ENCODE measurements at places on chromosomes 3 and 15. TPM values are rescaled to one million over a fixed set of nuclear protein-coding genes. Genes with fewer than 3 reads are reported as not detected.

Gene DUOX1
- total RNA-seq: not detected

DNA sequence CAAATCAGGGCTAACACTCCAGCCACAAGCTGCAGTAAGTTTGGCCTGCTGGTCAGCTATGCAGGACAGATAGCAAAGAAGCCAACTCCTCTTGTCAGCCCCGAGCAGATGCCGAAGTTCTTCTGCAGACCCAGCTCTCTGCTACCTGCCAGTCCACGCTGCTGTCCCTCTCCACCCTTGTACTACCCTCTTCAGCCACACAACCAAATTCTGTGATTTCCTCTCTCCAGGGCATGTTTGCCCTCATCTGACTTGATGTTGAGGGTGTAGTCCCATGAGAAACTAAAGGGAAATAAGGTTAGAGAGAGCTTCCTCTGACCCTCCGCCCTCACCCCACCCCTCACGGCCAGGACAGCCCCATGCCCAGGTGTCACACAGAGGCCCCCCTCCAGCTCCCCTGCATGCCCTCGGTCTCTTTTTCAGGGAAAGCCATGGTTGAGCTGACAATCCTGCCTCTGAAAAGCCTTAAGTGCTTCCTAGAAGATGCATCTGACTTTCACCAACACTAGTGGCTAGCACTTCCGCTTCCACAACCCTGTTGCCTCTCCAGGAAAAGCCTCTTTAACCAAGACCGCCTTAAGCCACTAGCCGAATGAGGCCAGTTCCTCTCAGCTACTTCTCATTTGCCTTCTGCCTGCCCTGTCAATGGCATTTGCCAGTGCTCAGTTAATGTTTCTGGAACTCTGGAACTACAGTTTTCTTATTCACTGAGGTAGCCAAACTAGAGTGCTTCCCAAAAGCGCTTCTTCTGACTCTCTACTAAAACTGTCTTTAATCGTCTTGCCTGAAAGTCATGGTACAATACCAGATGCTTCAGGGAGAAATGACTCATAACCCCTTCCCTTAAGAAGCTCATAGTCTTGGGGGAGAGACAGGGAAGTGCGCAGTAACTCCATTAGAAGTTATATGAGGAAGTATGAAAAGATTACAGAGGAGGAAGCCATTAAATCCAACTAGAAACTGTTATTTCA is 300.4 kb upstream of the STT3B start:
- peak; percentile 41 for DNase-seq

DNA sequence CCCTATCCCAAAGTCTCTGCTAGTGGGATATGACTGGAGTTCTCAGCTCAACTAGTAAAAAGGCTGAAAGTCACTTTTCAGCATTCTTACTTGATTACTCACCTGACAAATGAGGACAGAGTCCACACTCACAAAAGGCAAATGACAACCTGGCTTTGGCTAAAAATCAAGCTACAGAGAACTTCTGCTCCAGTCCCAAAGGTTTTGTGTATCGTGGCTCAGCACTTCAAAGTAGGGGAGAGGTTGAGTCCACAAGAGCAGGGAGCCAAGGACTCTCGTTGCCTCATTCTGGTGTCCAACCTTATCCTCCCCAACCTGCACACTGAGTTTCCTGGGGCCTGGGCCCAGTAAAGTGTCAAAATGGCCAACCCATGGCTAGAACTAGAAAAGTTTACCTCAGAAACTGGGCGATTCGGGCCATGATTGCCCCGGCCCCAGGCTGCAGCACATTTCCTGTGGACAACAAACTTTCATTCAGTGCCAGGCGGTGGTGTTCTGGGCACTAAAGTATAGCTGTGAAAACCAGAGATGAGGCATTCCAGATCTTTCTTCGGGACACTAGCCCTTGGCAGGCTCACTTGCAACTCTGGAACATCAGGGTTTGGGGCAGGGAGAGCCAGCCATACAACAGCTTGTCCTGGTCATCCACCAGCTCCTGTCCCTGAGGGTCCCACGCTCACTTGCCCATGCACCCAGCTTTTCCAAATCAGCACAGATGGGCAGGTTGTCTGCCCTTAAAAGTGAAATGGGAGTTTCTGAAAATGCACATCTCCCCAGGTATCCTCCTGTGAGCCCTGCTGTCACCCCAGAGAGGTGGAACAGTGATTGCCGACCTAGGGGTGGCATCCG is 3.1 kb downstream of the ACAA1 start:
- DNase-seq: no peak

- DNase-seq: no peak
Observed at GRCh38 chr3:184700759-184701158, 11.1 kb downstream of the MAGEF1 start.

Gene GCHFR
- total RNA-seq: not detected

- peak; percentile 80 for DNase-seq
Observed at GRCh38 chr3:151085227-151085888, at the start of gene MED12L. TSS of gene MED12L (plus strand) at chr3:151085664. CDS start at chr3:151086927, 1,263 bp downstream.

- no peak for DNase-seq
Observed at GRCh38 chr3:58569287-58570001, 7.7 kb downstream of the FAM107A start.

DNA sequence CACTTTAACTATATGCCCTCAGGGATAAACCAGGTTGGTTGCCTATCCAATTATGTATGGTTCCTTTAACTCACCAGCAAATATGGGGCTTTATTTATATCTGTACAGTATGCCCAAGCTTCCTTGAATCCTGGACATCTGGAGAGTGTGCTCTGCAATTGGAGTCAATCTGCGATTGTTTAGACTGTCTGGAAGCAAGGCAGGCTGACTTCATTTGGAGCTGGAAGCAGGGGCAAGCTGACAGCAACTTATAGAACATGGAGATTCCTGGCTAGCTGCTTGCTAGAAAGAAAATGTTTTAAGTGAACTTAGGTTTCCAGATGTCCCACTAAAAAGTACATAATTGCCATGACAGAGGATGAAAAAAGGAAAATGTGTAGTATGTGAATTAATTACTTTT is 63.7 kb upstream of the TPRG1 start:
- no peak for DNase-seq

GRCh38 chr3:130661140-130661891 is 85.3 kb downstream of the PIK3R4 start:
- DNase-seq: no peak

DNA sequence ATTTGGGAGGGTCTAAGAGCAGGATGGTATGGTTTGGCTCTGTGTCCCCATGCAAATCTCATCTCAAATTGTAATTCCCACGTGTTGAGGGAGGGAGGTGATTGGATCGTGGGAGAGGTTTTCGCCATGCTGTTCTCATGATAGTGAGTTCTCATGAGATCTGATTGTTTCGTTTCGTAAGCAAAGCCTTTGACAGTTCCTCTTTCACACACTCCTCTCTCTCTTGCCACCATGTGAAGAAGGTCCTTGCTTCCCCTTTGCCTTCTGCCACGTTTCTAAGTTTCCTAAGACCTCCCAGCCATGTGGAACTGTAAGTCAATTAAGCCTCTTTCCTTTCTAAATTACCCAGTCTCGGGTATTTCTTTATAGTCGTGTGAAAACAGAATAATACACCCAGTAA is 553.7 kb downstream of the TAFA4 start:
- no peak for DNase-seq

- no peak for DNase-seq
Observed at GRCh38 chr3:188734395-188734794, 437.4 kb upstream of the TPRG1 start.

Measured in HT1080 (cell line).